ENCODE measurements at places on chromosomes 5 and 9. TPM values are rescaled to one million over a fixed set of nuclear protein-coding genes. Genes with fewer than 3 reads are reported as not detected.
A peak's percentile ranks its signal among the peaks of the same experiment; 100 is the strongest.

GRCh38 chr5:90264689-90265544 is 144.6 kb downstream of the CETN3 start:
- no peaks in the 10 kb centered on the region for H3K36me3 ChIP-seq
- no peak overlapping the region for H3K4me3 ChIP-seq
- H3K27ac ChIP-seq = no peak overlapping the region
- H3K27me3 ChIP-seq = peaks cover 2% of the 10 kb centered on the region
- H3K4me1 ChIP-seq = no peaks in the 10 kb centered on the region
- peak; percentile 63 for DNase-seq

DNA sequence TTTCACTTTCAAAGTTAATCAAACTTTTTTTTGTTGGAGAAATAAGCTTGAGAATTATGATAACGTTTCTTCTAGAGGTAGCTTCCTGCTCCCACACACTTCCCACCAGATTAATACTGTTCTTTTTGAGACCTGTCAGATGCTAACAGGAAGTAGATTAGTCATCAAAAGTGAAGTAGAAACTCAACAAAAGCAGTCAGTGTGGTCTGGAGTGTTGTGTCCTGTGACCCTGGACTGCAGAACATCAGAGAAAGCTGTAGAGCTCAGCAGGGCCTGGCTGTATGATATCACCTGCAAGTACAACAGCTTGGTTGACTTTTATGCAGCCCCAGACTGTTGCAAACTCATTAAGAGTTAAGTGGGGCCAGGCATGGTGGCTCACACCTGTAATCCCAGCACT is 495.7 kb upstream of the CYLC2 start:
- no peak for DNase-seq
- H3K27me3 ChIP-seq = no peaks in the 10 kb centered on the region
- H3K4me3 ChIP-seq = no peak overlapping the region

DNA sequence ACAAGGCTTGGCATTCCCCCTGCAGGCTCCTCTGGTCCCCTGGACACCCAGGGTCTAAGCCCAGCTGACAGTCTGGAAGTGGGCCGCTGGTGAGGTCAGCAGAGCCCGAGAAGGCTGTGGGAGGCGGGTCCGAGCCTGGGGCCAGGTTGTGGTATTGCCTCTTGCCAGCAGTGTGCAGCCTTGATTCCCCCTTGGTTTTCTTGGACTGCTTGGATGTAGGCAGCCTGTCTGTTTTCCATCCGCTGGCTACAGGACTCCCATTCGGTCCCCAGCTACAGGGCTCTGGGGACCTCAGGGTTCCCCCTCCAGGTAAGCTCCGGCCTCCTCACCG is 1.6 kb downstream of the AIF1L start:
- H3K27ac ChIP-seq = no peak overlapping the region
- peaks cover 28% of the 10 kb centered on the region for H3K27me3 ChIP-seq
- H3K4me1 ChIP-seq = peaks cover 7% of the 10 kb centered on the region
- no peak for DNase-seq

DNA sequence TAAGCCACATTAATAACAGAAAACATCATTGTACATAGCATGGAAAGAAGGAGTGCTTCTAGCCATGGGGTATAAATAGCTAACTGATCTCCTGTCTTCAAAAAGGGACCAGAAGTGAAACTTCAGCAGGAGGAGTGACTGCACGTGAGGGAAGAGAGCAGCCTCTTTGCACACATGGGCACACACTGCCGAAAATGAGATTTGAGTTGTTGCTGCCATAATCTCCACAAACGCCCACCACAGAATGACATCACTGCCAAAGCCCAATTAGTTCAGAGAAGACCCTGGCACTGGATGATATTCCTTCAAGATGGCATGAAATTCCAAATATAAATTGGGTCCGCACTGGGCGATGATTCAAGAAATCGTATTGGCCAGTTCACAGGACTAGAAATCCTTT is 238.9 kb upstream of the NR4A3 start:
- H3K27me3 ChIP-seq = peaks cover 14% of the 10 kb centered on the region
- no peak overlapping the region for H3K27ac ChIP-seq
- H3K4me3 ChIP-seq = no peak overlapping the region
- DNase-seq = no peak

DNA sequence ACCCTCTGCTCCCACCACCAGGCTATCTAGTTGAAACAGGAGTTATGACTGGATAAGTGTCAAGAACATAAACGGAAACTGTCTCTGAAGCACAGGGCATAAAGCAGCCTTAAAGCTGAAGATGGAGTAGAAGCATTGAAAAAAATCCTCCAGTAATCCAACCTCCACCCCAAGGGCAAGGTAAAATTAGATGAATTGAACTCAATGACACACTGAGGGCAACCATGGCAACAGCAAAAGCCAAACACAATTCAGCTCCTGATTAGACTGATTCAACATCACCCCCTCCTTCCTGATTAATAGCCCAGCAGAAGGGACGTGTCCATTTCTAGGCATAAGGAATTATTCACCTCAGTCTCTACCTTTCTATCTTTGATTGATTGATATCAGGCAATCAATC is 183.2 kb upstream of the MAP3K1 start:
- peaks cover 9% of the 10 kb centered on the region for H3K36me3 ChIP-seq
- no peak for DNase-seq
- no peaks in the 10 kb centered on the region for H3K4me1 ChIP-seq
- no peak overlapping the region for H3K4me3 ChIP-seq

DNA sequence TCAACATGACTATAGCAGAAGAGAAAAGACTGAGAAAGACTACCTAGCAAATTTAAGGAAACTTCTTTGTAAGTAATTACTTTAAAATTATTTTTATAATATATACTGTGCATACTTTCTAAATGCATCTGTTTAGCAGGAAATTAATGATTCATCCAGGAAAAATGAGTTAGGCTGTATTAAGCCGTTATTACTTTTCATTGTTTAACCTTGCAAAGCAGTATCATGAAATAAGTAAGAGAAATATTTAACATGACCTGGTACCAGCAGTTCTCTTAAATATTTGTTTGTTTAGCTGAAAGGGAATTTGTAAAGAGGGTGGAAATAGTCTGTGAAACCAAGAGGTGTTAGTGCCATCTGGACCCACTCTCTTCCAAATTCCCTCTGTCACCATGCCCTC is 175.0 kb downstream of the GNAQ start:
- H3K4me3 ChIP-seq = no peak overlapping the region
- H3K4me1 ChIP-seq = peaks cover 26% of the 10 kb centered on the region
- no peak overlapping the region for H3K27ac ChIP-seq
- DNase-seq = no peak
- peaks cover 16% of the 10 kb centered on the region for H3K36me3 ChIP-seq

DNA sequence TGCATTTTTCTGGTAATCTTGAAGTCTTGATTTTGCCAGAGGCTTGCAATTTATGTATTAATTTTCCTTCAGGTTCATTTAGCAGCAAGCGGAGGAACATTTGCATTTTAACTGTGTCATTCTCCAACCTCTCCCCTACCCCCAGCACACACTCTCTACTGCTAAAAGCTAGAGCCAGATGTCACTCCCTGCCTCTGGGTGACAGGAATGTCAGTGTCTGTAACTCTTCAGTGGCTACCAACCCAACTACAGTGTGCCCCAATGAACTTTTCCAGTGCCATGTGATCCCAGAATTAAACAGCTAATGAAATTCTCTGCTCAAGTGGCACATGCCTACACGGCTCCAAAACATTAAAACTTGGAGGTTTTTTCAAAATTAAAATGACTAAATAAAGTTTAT is 260.3 kb downstream of the GOLPH3 start:
- no peaks in the 10 kb centered on the region for H3K36me3 ChIP-seq
- no peak overlapping the region for H3K27ac ChIP-seq
- H3K27me3 ChIP-seq = no peaks in the 10 kb centered on the region
- H3K4me1 ChIP-seq = no peaks in the 10 kb centered on the region

GRCh38 chr5:156094001-156094400 is 233.0 kb upstream of the SGCD start:
- H3K27me3 ChIP-seq = no peaks in the 10 kb centered on the region
- no peak overlapping the region for H3K27ac ChIP-seq
- H3K4me1 ChIP-seq = no peaks in the 10 kb centered on the region

DNA sequence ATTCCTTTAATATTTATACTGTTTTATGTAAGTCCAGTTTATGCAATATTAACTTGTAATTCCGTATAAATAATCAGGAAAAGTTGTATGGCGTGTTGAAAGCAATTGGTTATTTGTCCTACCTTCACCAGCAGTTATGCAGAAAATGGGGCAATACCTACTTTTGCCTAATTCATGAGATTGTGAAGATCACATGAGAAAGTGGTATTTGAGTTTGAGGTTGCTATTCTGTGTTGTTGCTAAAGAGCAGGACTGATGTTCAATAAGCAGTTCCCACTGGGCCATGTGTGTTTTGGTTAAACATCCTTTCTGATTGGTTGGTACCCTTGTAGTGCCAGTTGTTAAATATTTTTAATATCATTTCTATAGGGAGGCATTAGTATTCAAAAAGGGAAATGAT is 3.2 kb downstream of the TGFBR1 start:
- no peaks in the 10 kb centered on the region for H3K36me3 ChIP-seq
- no peak overlapping the region for H3K4me3 ChIP-seq

DNA sequence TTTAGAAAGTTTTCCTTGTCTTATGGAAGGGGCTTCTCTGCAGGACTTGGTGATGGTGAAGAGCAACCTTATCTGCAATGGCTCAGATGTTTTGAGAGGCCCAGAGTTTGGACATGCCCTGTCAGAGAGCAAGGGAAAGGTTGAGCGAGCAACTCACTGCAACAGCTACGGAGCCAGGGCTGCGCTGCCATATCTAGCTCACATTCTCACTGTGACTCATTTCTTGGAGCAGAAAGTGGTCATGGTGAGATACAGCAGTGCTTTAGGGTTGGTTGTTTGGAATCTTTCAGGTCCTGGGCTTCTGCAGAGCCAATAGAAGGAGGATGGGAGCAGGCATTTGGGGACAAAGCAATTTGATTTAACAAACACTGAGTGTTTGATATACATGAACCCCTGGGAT is 12.3 kb downstream of the GLRA1 start:
- no peaks in the 10 kb centered on the region for H3K4me1 ChIP-seq
- H3K4me3 ChIP-seq = no peak overlapping the region
- H3K36me3 ChIP-seq = no peaks in the 10 kb centered on the region
- H3K27me3 ChIP-seq = no peaks in the 10 kb centered on the region

- DNase-seq = no peak
- no peak overlapping the region for H3K27ac ChIP-seq
- H3K4me3 ChIP-seq = no peak overlapping the region
These were observed 9.3 kb upstream of the FGD3 start for GRCh38 chr9:92938025-92938424.

GRCh38 chr5:143263272-143263810 is 140.1 kb downstream of the NR3C1 start:
- H3K4me3 ChIP-seq = no peak overlapping the region
- H3K4me1 ChIP-seq = peaks cover 17% of the 10 kb centered on the region
- no peak overlapping the region for H3K27ac ChIP-seq
- no peaks in the 10 kb centered on the region for H3K27me3 ChIP-seq
- peaks cover 4% of the 10 kb centered on the region for H3K36me3 ChIP-seq
- DNase-seq = no peak

GRCh38 chr9:131982671-131983239 is 96.9 kb downstream of the MED27 start:
- no peaks in the 10 kb centered on the region for H3K36me3 ChIP-seq
- H3K4me1 ChIP-seq = peaks cover 5% of the 10 kb centered on the region
- H3K27me3 ChIP-seq = no peaks in the 10 kb centered on the region
- H3K4me3 ChIP-seq = no peak overlapping the region
- H3K27ac ChIP-seq = no peak overlapping the region
- no peak for DNase-seq

DNA sequence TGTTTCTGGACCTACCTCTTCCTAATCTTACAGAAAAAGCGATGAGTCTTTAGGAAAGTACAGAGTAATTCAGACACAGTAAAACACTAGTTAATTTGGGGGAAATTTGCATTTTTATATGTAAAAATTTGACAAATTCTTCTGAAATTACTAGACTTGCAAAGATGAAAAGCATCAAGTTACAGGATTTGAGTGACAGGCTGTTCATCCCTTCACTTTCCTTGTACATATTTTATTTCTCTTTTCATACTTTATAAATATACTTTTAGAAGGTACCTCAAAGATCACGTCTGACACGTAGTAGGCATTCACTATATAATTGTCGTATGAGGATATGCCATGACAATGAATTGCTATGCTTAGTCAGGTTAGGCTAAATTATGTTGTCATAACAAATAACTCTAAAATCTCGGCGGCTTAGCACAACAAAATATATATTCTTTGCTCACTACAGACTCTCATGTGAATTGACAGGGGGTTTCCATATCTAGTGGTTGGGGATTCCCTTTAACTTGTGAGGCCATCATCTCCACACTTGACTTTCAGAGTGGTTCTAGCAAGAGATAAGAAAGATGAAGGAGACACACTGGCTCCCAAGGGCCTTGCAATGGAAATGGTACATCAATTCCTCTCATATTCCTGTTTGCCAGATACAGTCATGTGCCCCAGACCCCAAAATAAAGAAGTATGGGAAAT is 154.1 kb upstream of the TUT7 start:
- H3K36me3 ChIP-seq = no peaks in the 10 kb centered on the region
- peaks cover 15% of the 10 kb centered on the region for H3K27me3 ChIP-seq
- H3K4me1 ChIP-seq = no peaks in the 10 kb centered on the region
- no peak overlapping the region for H3K27ac ChIP-seq

- no peak overlapping the region for H3K4me3 ChIP-seq
- no peaks in the 10 kb centered on the region for H3K27me3 ChIP-seq
- DNase-seq = no peak
- H3K36me3 ChIP-seq = peaks cover 60% of the 10 kb centered on the region
These were observed 11.1 kb downstream of the TRIM14 start for GRCh38 chr9:98107926-98108325.

DNA sequence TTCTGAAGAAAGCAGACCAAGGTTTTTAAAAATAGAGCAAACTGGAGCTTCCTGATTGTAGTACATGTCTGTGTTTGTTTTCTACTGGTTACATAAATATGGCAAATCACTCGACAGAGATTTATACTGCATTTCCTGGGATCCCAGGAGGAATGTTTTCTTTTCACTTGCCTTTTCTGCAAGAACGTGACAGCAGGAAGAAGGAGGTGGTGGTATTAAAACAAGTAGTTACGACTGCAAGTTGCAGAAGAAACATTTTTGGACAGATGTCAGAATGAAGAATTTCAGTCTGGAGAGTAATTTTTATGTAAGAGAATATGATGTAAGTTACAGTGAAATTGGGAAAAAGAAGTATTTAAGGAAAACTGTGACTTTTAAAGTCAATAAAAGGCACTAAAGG is 253.7 kb upstream of the NFIL3 start:
- H3K36me3 ChIP-seq = no peaks in the 10 kb centered on the region
- H3K27ac ChIP-seq = no peak overlapping the region
- peaks cover 5% of the 10 kb centered on the region for H3K4me1 ChIP-seq
- no peak overlapping the region for H3K4me3 ChIP-seq
- no peak for DNase-seq

- H3K36me3 ChIP-seq = peaks cover 32% of the 10 kb centered on the region
- H3K4me3 ChIP-seq = peak overlapping the region; percentile 85
- no peaks in the 10 kb centered on the region for H3K27me3 ChIP-seq
These were observed 560 bp downstream of the DOCK2 start for GRCh38 chr5:169637549-169638121.

GRCh38 chr5:9686216-9686615 is 56.1 kb upstream of the TAS2R1 start:
- H3K27ac ChIP-seq = no peak overlapping the region
- no peak for DNase-seq
- H3K36me3 ChIP-seq = no peaks in the 10 kb centered on the region
- H3K4me1 ChIP-seq = no peaks in the 10 kb centered on the region
- no peaks in the 10 kb centered on the region for H3K27me3 ChIP-seq

PITX1 gene
- 0.14 TPM for total RNA-seq

FANCC gene
- 10.5 TPM for total RNA-seq

IFNA2 gene
- total RNA-seq = not detected

C9 gene
- not detected for total RNA-seq

TMEM215 gene
- not detected for total RNA-seq

HAVCR2 gene
- total RNA-seq = 24.3 TPM

SPRY4 gene
- total RNA-seq = 1.2 TPM

NUTM2G gene
- total RNA-seq = not detected

COL23A1 gene
- total RNA-seq = not detected

GRPEL2 gene
- 32.9 TPM for total RNA-seq

CTNND2 gene
- not detected for total RNA-seq

CDH12 gene
- total RNA-seq = not detected

RAD23B gene
- total RNA-seq = 111 TPM

GFI1B gene
- not detected for total RNA-seq

CMYA5 gene
- 0.26 TPM for total RNA-seq

Measured in activated CD4-positive, alpha-beta memory T cell treated with anti-CD3 and anti-CD28 coated beads for 36 hours (primary cell).